MM.1S (cell line): ENCODE measurements at places on chromosomes 5 and 9.
A peak's percentile ranks its signal among the peaks of the same experiment; 100 is the strongest.

DNA sequence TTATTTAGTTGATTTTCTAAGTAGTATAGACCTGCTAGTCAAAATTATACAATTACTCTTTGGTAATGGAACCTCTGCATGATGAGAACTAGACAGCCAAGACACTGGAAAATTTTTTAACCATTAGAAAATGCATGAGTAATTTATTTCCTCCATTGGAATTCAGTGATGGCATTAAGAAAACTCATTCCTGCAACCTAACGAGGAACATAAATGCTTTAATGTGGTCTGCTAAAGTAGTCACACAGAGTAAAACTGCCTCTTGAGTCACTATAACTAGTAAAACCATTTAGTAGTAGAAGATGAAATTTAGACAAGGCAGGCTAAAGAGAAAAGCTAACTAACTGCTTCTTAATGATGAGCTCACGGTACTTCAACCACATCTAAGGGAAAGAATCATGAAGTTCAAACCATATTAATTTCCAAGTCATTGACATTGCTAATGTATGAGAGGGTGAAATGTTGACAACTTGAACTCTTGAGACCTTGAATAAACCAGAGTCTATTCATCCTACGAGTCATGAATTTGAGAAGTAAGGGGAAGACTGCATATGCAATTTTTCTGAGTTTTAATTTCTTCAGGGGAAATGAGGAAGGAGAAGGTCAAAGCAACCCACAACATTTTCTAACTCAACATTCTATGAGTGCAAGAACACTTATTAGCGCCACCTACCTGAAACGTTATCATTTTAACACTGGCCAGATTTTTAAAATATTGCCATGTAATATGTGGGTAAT, 74.4 kb downstream of the GLIS3 start:
- DNase-seq: no peak

DNA sequence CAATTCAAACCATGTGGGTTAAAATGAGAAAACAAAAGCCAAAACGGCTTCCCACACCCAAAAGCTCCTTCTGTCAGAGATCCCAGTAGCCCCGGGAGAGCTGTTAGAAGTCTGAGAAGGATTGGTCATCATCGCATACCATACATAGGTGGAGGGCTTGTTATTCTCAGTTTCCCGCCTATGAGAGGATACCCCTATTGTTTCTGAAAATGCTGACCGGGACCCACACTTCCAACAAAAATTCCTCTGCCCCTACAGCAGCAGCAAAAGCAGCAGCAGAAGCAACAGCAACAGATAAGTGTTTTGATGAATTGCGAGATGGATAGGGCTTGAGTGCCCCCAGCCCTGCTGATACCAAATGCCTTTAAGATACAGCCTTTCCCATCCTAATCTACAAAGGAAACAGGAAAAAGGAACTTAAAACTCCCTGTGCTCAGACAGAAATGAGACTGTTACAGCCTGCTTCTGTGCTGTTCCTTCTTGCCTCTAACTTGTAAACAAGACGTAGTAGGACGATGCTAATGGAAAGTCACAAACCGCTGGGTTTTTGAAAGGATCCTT, at the start of gene TEK:
Gene TEK (plus strand): TSS at position 245 of the 561 bp plus-strand sequence. CDS start 366 bp downstream, outside the sequence.
- no peak for DNase-seq

GRCh38 chr9:92938025-92938424, 9.3 kb upstream of the FGD3 start:
- DNase-seq: no peak

- no peak for DNase-seq
These were observed 18.5 kb downstream of the AGTPBP1 start for GRCh38 chr9:85723215-85723614.

GRCh38 chr9:114382699-114383520, 4.9 kb downstream of the AKNA start:
- no peak for DNase-seq

DNA sequence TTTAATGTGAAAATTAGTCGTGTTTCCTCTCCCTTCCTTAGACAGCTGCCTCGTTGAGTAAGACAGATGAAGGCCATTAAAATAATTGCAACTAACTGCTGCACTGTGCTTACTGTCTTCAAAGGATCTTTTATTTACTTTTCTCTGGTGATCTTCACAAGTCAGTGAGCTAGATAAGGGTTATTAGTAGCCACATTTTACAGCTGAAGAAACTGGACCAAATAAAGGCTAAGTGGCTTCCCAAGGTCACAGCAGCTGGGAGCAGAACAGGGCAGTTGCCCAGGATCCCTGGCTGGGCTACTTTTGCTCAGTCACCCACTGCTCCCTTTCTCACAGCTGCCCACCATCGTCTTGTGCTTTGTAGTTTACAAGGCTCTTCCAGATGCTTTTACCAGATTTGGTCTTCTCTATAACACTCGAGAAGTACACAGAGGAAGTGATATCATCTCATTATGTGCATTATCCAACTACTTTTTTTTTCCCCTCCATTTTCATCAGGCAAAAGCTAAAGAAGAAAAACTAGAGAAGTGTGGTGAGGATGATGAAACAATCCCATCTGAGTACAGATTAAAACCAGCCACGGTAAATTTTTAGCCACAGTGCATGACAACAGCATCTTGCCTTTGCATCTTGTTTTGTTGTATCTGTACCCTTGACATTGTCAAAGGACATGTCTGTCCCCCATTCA, 61.8 kb downstream of the ERAP1 start:
- no peak for DNase-seq

DNA sequence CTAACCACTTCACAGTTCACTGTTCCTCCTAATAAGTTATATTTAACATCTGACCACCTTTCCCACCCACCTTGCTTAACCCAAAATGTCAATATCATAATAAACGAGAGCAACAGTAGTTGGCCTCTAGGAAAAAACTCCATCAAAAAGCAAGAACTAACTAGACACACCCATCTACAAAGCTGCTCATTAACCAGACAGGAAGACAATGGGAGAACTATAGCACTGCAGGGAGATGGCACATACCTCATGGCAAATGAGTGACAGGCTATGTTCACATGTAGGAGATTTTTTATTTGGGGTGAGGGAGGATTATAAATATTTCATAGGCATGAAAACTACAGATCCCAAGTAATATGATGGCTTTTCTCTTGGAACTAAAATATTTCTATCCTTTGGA, 23.6 kb upstream of the CDK5RAP2 start:
- DNase-seq: no peak

- DNase-seq: peak; percentile 38
These were observed 23.5 kb downstream of the GKAP1 start for GRCh38 chr9:83794051-83794450.

- DNase-seq: no peak
These were observed 895.1 kb downstream of the TLE1 start for GRCh38 chr9:80794197-80794596.
